ENCODE measurements at places on chromosomes 4 and X.

- no peak for DNase-seq
Observed at GRCh38 chrX:136219893-136220292, 31.3 kb downstream of the MAP7D3 start.

DNA sequence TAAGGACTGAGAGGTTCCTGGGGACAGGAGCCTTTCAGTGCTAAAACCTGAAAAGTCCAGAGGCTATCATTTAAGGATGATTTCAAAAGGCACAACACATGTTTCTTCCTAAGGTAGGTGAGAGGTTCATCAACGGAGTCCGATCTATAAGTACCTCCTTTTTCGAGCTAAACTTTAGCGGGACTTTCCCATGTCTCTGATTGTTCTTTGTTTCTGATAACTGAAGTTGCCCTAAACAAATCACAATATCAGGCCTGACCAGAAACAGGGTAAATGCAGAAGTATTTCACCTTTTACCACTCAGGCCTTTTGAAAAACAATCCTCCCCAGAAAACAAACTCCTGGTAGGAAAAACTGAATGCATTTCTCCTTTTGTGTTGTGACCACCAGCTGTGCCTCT lies 17.6 kb downstream of the PIR start:
- DNase-seq, result no peak

GRCh38 chr4:94168321-94168720 lies 39.3 kb upstream of the SMARCAD1 start:
- no peak for DNase-seq

GRCh38 chr4:138242076-138242833 lies at the start of gene SLC7A11:
Gene SLC7A11, minus strand, starts transcription at chr4:138242349. Its CDS starts 280 bp downstream, at chr4:138242069.
- DNase-seq, result no peak

- DNase-seq, result no peak
Observed at GRCh38 chrX:154804261-154804956, 876 bp downstream of the MPP1 start.

- no peak for DNase-seq
Observed at GRCh38 chr4:6991771-6992557, 51.2 kb upstream of the TADA2B start.

- no peak for DNase-seq
Observed at GRCh38 chr4:122776916-122777315, 44.4 kb downstream of the BBS12 start.

DNA sequence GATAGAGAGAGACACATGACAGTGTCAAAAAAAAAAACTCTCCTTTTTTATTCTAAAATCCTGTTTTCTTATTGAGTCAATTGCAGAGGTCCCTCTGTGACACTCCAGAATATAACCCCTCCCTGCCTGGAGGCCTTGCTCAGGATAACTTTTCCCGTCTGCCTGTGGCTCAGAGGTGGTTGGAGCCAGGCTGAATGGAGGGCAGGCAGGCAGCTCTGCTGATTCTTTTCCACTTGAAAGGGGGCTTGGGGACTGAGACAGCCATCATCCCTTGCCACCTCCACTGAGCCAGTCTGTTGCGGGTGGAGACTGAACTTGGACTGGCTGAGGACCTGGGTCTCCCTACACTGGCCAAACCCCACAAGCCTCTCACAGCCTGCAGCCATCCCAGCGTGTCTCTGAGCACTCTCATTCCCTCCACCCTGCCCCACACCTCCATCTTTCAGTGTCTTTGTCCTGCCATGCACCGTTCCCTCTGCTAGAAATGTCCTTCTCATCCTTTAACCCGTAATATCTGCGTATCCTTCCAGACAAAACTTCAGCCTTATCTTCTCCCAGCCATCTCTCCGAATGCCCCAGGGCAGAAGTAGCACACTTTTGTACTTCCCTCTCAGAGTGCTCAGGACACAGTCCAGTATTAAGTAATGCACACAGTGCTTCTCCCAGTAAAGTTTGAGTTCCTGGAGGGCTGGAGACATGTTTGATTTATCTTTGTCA lies 139.9 kb downstream of the CHIC2 start:
- no peak for DNase-seq

GRCh38 chr4:8352368-8353157 lies 83.0 kb downstream of the HTRA3 start:
- no peak for DNase-seq

- DNase-seq, result no peak
Observed at GRCh38 chrX:131828482-131828881, 194.6 kb upstream of the STK26 start.

- no peak for DNase-seq
Observed at GRCh38 chr4:139849219-139849618, 183.6 kb downstream of the MGST2 start.

- DNase-seq, result no peak
Observed at GRCh38 chr4:152503653-152504290, 32.1 kb downstream of the FBXW7 start.

DNA sequence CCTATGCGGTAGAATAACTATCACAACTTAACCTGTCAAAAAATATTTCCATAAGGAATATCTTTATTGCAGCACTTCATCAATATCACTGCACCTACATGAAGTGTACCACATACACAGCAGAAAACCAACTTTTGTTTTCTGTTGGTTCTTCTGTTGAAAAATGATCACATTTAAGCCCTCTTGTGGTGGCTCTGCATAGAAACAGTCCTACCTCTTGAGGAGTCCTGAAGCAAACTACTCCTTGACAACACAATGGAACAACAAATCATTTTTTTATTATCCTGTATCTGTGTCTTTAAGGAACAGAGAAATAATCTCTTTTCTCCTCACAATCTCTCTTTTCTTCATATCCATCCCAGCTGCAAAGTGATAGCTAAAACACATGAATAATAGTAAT lies 39.8 kb upstream of the ATOH1 start:
- no peak for DNase-seq

DNA sequence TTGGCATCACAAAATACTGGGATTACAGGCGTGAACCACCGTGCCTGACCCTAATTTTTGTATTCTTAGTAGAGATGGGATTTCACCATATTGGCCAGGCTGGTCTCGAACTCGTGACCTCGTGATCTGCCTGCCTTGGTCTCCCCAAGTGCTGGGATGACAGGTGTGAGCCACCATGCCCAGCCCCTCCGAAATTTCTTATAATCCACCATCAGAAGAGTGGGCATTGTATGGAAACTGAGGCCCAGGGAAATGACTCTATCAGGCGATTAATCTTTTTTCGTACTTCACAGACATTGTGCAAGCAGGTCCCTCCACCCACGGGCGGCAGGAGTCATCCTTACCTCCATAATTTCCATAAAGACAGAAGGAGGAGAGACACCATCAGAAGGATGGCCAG lies 16.0 kb downstream of the CRLF2 start:
- no peak for DNase-seq

DNA sequence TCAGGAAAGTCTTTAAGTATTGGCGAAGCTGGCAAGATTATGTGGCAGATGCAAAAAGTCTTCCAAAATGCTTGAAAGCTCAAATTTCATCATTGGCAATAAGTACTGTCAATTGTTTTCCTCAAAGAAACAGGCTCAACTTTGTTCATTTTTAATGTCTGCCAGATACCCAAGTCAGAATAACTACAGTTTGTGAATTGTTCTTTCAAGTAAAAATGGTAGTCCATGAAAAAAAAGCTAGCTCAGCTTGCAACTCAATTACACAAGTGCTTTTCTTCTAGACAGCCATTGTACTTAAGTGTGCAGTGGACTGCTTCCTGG lies 70.5 kb downstream of the AFF1 start:
- DNase-seq, result no peak

- DNase-seq, result no peak
Observed at GRCh38 chr4:37467824-37468223, 218.4 kb downstream of the RELL1 start.

- DNase-seq, result no peak
Observed at GRCh38 chr4:169622566-169622965, 2.2 kb downstream of the CLCN3 start.

DNA sequence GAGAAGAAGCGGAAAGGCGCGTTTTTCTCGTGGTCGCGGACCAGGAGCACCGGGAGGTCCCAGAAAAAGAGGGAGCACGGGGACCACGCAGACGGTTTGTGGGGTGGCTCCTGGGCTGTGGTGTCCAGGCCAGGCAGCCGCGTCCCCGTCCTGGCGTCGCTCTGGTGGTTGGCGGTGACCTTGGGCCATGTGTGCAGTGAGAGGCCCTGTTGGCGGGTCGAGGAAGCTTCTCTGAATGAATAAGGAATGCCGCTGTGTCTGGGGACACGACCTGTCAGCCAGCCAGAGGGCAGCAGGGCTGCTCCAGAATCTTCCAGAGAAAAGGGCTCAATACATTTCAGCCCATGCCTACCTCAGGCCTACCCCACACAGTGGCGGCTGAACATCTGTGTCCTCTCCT lies 24.3 kb upstream of the HGFAC start:
- no peak for DNase-seq

GRCh38 chrX:3940000-3940610 lies 226.7 kb upstream of the PRKX start:
- DNase-seq, result no peak

DNA sequence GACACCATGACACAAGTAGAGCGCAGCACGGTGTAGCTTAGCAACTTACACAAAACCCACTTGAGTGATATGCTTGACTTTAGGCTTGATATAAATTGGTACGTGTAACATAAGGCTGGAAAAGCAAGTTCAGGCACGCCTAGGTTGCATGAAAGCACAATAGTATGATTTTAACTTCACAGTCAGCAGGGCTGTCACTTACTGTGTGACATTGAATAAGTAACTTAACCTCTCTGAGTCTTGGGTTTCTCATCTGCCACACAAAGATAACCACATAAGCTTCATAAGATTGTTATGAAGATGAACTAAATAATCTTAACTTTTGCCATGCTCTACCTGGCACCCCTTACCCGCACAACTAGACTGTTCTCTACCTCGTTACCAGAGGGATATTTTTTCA lies 9.5 kb downstream of the SRD5A3 start:
- DNase-seq, result no peak

DNA sequence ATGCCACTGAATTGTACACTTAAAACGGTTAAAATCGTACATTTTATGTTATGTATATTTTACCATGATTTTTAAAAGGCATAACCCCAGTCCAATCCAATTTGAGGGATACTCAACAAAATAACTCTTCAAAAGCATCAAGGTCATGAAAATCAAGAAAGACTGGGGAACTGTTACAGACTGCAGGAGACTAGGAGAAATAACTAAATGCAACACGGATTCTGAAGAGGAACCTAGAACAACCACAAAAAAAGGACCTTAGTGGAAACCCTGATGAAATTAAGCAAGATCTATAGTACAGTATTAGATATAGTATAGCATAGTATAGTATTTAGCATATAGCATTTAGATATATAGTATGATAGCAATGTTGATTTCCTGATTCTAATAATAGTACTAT lies 26.8 kb downstream of the SH3KBP1 start:
- DNase-seq, result no peak

GRCh38 chr4:140374130-140374477 lies 658 bp downstream of the SCOC start:
- no peak for DNase-seq

DNA sequence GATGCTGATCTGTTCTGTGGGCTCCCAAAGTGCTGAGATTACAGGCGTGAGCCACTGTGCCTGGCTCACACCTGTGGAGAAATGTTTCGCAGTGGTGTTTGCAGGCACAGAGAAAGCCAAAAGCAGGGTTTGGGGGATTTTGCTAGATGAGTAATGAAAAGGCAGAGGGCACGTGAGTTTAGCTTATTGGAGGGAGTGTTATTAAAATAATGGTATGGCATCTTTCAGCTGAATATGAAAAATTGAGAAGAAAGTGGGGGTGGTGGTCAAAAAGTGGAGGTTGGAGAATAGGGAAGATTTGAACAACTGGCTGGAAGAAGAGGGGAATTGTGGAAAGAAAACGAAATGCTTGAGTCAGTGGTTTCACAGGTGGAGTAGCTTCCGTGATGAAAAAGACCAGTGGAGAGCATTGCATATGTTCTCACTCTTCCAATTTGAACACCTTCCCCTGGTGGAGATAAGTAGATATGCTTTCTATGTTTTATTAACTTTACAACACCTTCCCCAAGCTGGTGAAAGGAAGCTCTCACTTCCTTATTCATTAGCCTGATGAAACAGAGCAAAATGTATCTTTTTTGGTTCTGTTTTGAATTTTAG lies 1.1 kb upstream of the CHST7 start:
- no peak for DNase-seq

DNA sequence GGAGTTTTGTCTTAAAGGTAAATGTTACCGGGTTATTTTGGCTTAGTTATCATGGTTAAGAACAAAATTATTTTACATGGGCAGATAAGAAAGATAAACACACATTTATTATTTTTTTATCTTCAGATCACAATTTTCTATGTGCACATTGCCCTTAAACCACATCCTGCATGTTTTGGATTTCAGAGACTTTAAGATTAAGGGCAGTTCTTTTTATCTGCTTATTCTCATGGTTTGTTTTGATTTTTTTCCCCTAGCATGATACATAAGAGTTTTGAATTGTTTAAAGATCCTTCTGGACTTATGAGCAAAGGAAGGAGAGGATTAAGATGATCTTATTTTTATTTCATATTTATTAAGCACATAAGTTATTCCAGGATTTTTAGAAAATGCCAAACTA lies 190.1 kb upstream of the BMP3 start:
- DNase-seq, result no peak

DNA sequence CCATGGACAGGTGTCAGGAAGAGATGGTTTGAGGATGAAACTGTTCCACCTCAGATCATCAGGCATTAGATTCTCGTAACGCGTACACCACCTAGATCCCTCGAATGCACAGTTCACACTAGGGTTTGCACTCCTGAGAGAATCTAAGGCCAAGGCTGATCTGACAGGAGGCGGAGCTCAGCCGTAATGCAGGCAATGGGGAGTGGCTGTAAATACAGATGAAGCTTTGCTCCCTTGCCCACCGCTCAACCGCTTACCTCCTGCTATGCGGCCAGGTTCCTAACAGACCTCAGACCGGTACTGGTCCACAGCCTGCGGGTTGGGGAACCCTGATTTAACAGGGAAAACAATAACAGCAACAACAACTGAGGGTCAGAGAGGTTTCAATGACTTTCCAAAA lies 2.0 kb upstream of the TEC start:
- no peak for DNase-seq

DNA sequence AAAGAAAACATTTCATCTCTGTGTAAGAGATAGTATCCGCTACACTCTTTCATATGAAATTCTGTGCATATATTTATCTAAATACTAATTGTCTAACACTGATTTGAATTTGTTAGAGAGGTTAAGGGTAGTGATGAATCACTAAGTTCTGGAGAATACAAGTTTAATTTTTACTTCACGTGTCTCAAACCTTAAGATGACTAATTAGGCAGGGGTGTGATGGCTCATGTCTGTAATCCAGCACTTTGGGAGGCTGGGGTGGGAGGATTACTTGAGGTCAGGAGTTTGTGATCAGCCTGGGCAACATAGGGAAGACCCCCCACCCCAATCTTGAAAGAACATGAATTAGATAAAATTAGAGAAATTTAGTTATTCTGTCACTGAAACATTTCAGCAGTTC lies 2241.9 kb downstream of the PCDH7 start:
- DNase-seq, result no peak

DNA sequence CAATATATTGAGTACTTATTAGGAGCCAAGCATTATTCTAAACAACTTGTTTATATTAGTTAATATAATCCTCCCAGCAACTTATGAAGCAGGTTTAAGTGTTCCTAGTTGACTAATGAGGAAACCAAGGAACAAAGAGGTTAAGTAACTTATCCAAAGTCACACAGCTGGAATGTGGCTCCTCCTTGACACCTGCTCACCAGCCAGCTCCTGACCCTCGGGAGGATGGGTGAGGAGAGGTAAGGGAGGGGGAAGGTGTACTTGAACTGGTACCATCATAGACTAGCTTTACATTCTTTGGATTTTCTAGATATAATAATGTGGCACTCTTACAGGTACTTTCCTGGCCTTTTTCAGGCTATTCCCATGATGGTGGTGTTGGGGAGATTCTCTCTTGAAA lies 50.7 kb downstream of the ARHGEF38 start:
- DNase-seq, result no peak

All from cortex of kidney (tissue), 1 donor.